ENCODE measurements at places on chromosomes 4 and X. TPM values are rescaled to one million over a fixed set of nuclear protein-coding genes. Genes with fewer than 3 reads are reported as not detected.

DNA sequence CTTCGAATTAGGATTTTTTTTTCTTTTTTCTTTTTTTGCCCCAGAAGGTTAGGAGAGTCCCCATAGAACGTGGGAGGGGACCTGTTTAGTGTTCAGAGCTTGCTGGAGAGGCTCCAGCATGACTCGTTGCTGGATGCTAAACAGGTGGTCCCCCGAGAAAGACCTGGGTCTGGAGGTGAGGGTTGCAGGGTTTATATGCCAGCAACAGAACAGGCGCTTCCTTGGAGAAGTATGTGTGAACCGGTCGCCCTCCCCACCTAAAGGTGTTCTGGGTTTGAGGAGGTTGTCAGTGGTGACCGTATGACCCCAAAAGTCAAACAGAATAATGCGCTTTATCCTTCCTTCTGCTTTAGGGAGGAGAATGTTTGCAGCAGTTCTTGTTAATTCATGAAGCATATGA is 52.1 kb upstream of the SHOX start:
- H3K4me1 ChIP-seq = no peaks in the 10 kb centered on the region
- no peak for DNase-seq
- peaks cover 8% of the 10 kb centered on the region for H3K27me3 ChIP-seq
- no peak overlapping the region for H3K4me3 ChIP-seq

DNA sequence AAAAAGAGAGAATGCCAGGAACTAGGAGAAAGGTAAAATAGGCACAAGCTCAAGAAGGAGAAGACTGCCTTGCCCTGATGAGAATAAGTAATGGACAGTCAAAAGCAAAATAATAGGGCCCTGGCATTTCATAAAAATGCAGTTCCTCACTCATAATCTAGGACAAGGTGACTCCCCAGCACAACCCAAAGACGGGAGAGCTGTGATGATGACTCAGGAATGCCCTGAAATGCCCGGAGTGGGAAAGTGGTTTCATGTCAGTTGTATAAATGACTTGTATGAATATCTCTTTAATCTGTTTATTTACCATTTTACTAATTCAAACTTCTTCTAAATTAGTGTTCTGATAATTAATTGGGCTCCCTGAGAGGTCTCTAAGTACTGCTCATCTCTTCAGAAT is 28.8 kb upstream of the SETD7 start:
- no peak for DNase-seq
- H3K36me3 ChIP-seq = no peaks in the 10 kb centered on the region
- no peaks in the 10 kb centered on the region for H3K27me3 ChIP-seq
- no peak overlapping the region for H3K4me3 ChIP-seq
- no peaks in the 10 kb centered on the region for H3K4me1 ChIP-seq

GRCh38 chr4:82380344-82380743 is 6.6 kb upstream of the HNRNPD start:
- no peaks in the 10 kb centered on the region for H3K27me3 ChIP-seq
- H3K4me3 ChIP-seq = peak overlapping the region; percentile 19
- H3K36me3 ChIP-seq = no peaks in the 10 kb centered on the region

NUDT10 gene
- not detected for total RNA-seq

- no peak overlapping the region for H3K4me3 ChIP-seq
- peaks cover 11% of the 10 kb centered on the region for H3K4me1 ChIP-seq
- peaks cover 3% of the 10 kb centered on the region for H3K27me3 ChIP-seq
- no peak for DNase-seq
- H3K27ac ChIP-seq = no peak overlapping the region
- no peaks in the 10 kb centered on the region for H3K36me3 ChIP-seq
Measured at GRCh38 chr4:133143775-133144430, 5.2 kb upstream of the PCDH10 start.

TBX22 gene
- not detected for total RNA-seq

- no peaks in the 10 kb centered on the region for H3K36me3 ChIP-seq
- H3K27ac ChIP-seq = no peak overlapping the region
- no peak overlapping the region for H3K4me3 ChIP-seq
- DNase-seq = no peak
Measured at GRCh38 chr4:90060039-90060438, 67.2 kb upstream of the CCSER1 start.

Measured in psoas muscle (tissue), 8 donors.